ENCODE measurements at places on chromosomes 11 and 22. TPM values are rescaled to one million over a fixed set of nuclear protein-coding genes. Genes with fewer than 3 reads are reported as not detected.

GRCh38 chr11:45169310-45170072 is 23.1 kb downstream of the PRDM11 start:
- no peak overlapping the region for H3K27ac ChIP-seq
- H3K4me1 ChIP-seq, result no peaks in the 10 kb centered on the region
- no peaks in the 10 kb centered on the region for H3K27me3 ChIP-seq
- no peak for DNase-seq
- no peaks in the 10 kb centered on the region for H3K36me3 ChIP-seq

DNA sequence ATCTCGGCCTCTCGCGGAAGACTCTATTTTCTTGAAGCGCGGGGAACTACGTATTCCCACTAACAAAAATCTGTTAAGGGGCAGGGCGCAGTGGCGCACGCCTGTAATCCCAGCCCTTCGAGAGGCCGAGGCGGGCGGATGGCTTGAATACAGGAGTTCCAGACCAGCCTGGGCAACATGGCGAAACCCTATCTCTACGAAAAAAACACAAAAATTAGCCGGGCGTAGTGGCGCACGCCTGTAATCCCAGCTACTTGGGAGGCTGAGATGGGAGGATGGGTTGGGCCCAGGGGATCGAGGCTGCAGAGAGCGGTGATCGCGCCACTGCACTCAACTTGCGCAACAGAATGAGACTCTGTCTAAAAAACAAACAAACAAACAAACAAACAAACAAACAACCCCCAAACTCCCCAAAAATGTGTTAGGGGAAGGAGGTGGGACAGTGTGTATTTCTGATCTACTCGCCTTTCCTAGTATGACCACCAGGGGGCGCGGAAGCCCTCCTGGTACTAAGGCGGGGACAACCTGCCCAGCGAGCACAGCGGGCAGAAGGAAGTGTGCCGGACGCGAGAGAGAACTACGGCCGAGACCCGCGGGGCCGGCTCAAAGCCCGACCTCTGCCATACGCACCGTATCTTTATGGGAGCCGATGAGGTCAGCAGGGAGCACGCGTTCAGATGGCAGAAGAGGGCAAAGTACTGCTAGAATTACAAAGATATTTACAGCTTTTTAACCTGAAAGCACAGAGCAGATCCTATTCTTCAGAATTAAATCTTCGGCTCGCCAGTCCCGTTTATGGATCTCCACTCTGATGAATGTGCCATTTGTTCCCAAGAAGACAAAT is 1.3 kb upstream of the STX3 start:
- peak; percentile 89 for DNase-seq
- no peaks in the 10 kb centered on the region for H3K27me3 ChIP-seq
- H3K4me3 ChIP-seq, result peak overlapping the region; percentile 84
- H3K27ac ChIP-seq, result peak overlapping the region; percentile 86
- H3K4me1 ChIP-seq, result no peaks in the 10 kb centered on the region
- no peaks in the 10 kb centered on the region for H3K36me3 ChIP-seq

- no peak overlapping the region for H3K4me3 ChIP-seq
- no peaks in the 10 kb centered on the region for H3K36me3 ChIP-seq
- H3K27ac ChIP-seq, result no peak overlapping the region
- H3K27me3 ChIP-seq, result no peaks in the 10 kb centered on the region
- H3K4me1 ChIP-seq, result no peaks in the 10 kb centered on the region
- no peak for DNase-seq
Measured at GRCh38 chr11:81989093-81989492, 744.6 kb downstream of the FAM181B start.

DNA sequence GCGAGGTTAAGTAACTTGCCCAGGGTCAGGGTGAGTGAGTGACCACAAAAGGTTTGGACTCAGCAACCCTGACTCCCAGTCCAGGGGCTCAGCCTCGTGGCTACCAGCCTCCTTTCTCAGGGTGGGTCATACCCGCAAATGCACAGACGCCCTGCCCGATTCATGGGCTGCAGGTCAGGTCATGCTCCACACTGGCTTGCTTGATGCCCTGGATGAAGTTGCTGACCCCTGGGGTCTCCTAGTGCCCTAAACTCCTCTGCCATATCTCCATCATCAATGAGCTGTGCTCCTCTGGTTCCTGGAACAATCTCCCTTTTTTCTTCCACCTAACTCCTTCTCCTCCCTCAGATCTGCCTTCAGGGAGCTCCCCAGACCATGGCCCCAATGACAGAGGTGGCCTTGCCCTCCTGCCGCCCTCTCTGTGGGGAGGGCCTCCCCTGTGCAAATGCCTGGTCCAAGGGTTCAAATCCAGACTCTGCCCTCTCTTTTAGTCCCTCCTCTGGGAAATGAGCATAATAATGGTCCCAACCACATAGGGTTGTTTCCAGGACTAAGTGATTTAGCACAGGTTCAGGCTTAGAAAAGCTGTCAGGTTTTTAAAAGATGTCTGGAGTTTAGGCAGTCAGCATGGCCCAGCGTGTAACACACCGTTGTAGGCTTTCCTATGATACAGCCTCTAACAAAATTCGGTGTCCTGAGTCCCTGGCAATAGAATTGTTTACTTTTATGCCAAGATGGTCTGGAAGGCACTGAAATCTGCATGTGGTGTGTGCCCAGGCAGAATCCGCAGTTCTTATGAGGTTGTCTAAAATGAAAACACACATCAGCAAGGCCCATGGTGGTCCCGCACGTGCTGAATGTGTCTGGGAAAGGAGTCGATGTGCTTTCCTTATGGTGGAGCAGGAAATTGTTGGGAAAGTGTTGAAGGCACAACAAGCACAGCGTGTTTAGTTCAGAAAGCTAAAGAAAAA is 63.6 kb downstream of the CD82 start:
- peak; percentile 32 for DNase-seq
- no peaks in the 10 kb centered on the region for H3K4me1 ChIP-seq
- no peaks in the 10 kb centered on the region for H3K27me3 ChIP-seq
- H3K4me3 ChIP-seq, result no peak overlapping the region
- H3K27ac ChIP-seq, result no peak overlapping the region

GRCh38 chr11:44399968-44400367 is 90.0 kb upstream of the ALX4 start:
- no peaks in the 10 kb centered on the region for H3K4me1 ChIP-seq
- H3K4me3 ChIP-seq, result no peak overlapping the region
- DNase-seq, result no peak
- no peaks in the 10 kb centered on the region for H3K36me3 ChIP-seq
- no peaks in the 10 kb centered on the region for H3K27me3 ChIP-seq

- H3K4me1 ChIP-seq, result no peaks in the 10 kb centered on the region
- H3K27me3 ChIP-seq, result no peaks in the 10 kb centered on the region
- DNase-seq, result peak; percentile 58
- no peak overlapping the region for H3K4me3 ChIP-seq
Measured at GRCh38 chr11:36258730-36259360, 30.4 kb downstream of the COMMD9 start.

DNA sequence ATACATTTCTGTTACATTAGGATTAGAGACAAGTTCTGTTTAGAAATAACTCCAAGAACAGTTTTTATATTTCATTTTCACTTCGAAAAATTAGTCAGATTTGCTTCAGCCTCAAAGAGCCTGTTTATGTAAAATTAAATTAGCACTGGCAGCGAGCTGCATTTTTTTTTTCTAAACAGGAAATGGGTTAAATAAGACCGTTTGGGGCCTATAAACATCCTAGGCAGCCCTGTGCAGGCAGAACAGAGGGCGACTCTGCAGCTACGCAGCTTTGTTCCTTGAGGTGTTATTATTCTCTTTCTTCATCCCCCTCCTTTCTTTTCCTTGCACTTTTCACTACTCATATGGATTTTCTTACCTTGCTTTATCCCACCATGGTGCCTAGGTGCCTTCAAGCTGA is 48.7 kb downstream of the CWC15 start:
- DNase-seq, result no peak
- no peaks in the 10 kb centered on the region for H3K27me3 ChIP-seq
- no peaks in the 10 kb centered on the region for H3K36me3 ChIP-seq

- no peak for DNase-seq
- no peak overlapping the region for H3K4me3 ChIP-seq
- H3K36me3 ChIP-seq, result no peaks in the 10 kb centered on the region
- no peak overlapping the region for H3K27ac ChIP-seq
Measured at GRCh38 chr11:86408845-86409244, 34.2 kb downstream of the CCDC81 start.

GRCh38 chr22:43185860-43186261 is 1.1 kb downstream of the TTLL12 start:
- no peak overlapping the region for H3K27ac ChIP-seq
- no peaks in the 10 kb centered on the region for H3K27me3 ChIP-seq
- no peaks in the 10 kb centered on the region for H3K36me3 ChIP-seq
- peak overlapping the region; percentile 77 for H3K4me3 ChIP-seq
- H3K4me1 ChIP-seq, result no peaks in the 10 kb centered on the region

- no peaks in the 10 kb centered on the region for H3K36me3 ChIP-seq
- no peak overlapping the region for H3K4me3 ChIP-seq
- H3K4me1 ChIP-seq, result peaks cover 8% of the 10 kb centered on the region
- no peak for DNase-seq
Measured at GRCh38 chr22:46000081-46001027, 23.4 kb upstream of the WNT7B start.

- H3K27me3 ChIP-seq, result no peaks in the 10 kb centered on the region
- no peak overlapping the region for H3K27ac ChIP-seq
- no peaks in the 10 kb centered on the region for H3K36me3 ChIP-seq
- peaks cover 2% of the 10 kb centered on the region for H3K4me1 ChIP-seq
- no peak overlapping the region for H3K4me3 ChIP-seq
- DNase-seq, result no peak
Measured at GRCh38 chr22:41856469-41856868, 23.6 kb downstream of the SREBF2 start.

GRCh38 chr11:65308281-65308891 is 6.3 kb upstream of the CDC42EP2 start:
- no peaks in the 10 kb centered on the region for H3K36me3 ChIP-seq
- H3K4me3 ChIP-seq, result no peak overlapping the region
- no peak for DNase-seq
- H3K27ac ChIP-seq, result no peak overlapping the region
- peaks cover 28% of the 10 kb centered on the region for H3K4me1 ChIP-seq
- no peaks in the 10 kb centered on the region for H3K27me3 ChIP-seq

GRCh38 chr11:76008474-76008873 is 193.5 kb downstream of the UVRAG start:
- H3K36me3 ChIP-seq, result no peaks in the 10 kb centered on the region
- H3K27ac ChIP-seq, result no peak overlapping the region
- H3K27me3 ChIP-seq, result no peaks in the 10 kb centered on the region
- no peaks in the 10 kb centered on the region for H3K4me1 ChIP-seq

GRCh38 chr11:78562398-78562797 is 12.3 kb downstream of the NARS2 start:
- no peaks in the 10 kb centered on the region for H3K36me3 ChIP-seq
- H3K4me3 ChIP-seq, result no peak overlapping the region
- no peaks in the 10 kb centered on the region for H3K27me3 ChIP-seq
- no peak overlapping the region for H3K27ac ChIP-seq

DNA sequence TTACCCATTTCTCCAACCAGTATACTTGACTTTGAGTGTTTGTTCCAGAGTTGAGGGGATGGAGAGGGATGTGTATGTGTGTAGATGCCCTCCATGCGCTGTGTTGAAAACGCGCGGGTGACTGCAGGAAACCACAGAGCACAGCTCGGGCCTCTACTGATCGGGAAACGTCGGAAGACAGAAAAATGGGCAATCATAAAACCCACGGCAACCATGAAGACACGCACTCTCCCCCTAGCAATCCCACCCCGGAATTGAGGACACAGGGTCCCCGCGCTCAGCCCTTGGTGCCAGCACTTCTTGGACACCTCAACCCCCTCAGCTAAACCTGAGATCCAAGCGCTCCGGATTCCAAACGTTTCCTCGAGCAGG is 251 bp upstream of the UQCC3 start:
- peaks cover 19% of the 10 kb centered on the region for H3K36me3 ChIP-seq
- H3K4me3 ChIP-seq, result peak overlapping the region; percentile 80
- DNase-seq, result no peak
- peak overlapping the region; percentile 87 for H3K27ac ChIP-seq
- no peaks in the 10 kb centered on the region for H3K4me1 ChIP-seq
- no peaks in the 10 kb centered on the region for H3K27me3 ChIP-seq

DNA sequence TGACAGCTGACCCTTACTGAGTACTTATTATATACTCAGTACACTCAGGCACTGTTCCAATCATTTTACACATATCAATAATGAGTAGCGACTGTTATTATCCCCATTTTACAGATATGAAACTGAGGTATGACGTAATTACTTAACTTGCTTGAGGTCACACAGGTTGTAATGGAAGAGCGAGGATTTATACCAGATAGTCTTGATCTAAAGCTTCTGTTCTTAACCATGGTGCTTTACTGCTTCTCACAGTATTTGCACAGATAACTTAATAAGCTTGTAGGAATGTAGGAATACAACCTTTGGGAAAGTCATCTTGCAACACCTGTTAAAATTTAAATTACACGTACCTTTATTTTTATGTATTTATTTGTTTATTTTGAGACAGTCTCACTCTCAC is 31.7 kb upstream of the TMEM135 start:
- no peaks in the 10 kb centered on the region for H3K27me3 ChIP-seq
- DNase-seq, result no peak
- no peaks in the 10 kb centered on the region for H3K4me1 ChIP-seq
- H3K27ac ChIP-seq, result no peak overlapping the region
- no peaks in the 10 kb centered on the region for H3K36me3 ChIP-seq

DNA sequence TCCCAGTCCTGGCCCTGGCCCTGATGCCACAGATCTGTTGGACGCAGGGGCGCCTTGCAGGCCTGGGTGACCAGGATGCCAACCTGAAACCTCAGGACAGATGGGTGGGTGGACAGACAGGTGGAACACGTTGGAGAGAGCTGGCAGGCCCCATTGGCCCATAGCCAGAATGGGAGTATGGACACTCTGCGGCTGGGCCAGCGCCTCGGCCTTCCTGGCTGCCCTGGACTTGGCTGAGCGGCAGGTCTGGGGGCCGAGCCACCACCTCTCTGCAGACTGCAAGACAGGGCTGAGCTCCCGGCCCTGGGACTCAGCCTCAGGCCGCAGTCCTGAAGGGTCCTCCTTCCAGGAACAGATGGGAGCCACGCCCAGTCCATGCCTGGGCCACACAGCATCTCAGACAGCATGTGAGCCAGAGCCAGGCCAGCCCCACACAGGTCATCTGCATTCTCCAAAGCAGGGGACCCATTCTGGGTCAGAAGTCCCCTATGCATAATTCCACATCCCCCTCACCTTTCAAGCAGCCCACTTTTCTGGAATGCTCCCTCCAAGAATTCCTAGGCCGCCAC is 14.1 kb downstream of the WNT7B start:
- H3K4me1 ChIP-seq, result no peaks in the 10 kb centered on the region
- no peaks in the 10 kb centered on the region for H3K36me3 ChIP-seq
- H3K4me3 ChIP-seq, result no peak overlapping the region
- no peaks in the 10 kb centered on the region for H3K27me3 ChIP-seq

GRCh38 chr22:49046000-49046545 is 781.6 kb downstream of the BRD1 start:
- H3K4me1 ChIP-seq, result no peaks in the 10 kb centered on the region
- H3K27me3 ChIP-seq, result no peaks in the 10 kb centered on the region
- no peaks in the 10 kb centered on the region for H3K36me3 ChIP-seq

Gene TCN2
- 13.7 TPM for total RNA-seq

Gene CARD16
- total RNA-seq, result 6.8 TPM

Gene MTCH2
- total RNA-seq, result 136 TPM

Gene RAC2
- 4.8 TPM for total RNA-seq

Gene OR6T1
- not detected for total RNA-seq

Gene UBQLNL
- total RNA-seq, result not detected

Gene GLYATL1
- 425 TPM for total RNA-seq

Gene RTN4R
- total RNA-seq, result 11.7 TPM

Gene RAB38
- total RNA-seq, result 0.29 TPM

Gene ACAD8
- 24.9 TPM for total RNA-seq
